ENCODE measurements at places on chromosomes 2 and 18.

- no peak for DNase-seq
These were observed 12.1 kb downstream of the SERTAD2 start for GRCh38 chr2:64641599-64641998.

GRCh38 chr18:23982155-23983079 is 32.1 kb upstream of the TTC39C start:
- DNase-seq: no peak

GRCh38 chr18:36086186-36086585 is 18.8 kb upstream of the RPRD1A start:
- no peak for DNase-seq

DNA sequence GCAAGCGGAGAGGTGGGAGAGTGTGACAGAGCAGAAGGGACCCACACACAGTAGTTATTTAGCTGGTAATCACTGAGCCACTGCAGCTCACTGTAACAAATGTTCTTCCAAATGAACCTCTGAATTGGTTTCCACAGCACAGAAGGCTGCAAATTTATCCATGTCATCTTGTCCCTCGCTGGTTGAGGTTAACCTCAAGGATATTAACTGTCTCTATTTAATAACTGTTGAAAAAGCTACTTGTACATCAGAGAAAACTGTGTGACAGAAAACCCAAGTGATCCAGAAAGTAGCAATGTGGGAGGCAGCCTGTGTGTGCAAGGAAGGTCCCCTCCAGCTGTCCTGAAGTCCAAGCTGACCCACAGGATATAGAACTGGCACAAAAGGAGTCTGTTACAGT is 153.6 kb downstream of the DSEL start:
- DNase-seq: no peak

- no peak for DNase-seq
These were observed 47.4 kb upstream of the CAB39 start for GRCh38 chr2:230665263-230665691.

DNA sequence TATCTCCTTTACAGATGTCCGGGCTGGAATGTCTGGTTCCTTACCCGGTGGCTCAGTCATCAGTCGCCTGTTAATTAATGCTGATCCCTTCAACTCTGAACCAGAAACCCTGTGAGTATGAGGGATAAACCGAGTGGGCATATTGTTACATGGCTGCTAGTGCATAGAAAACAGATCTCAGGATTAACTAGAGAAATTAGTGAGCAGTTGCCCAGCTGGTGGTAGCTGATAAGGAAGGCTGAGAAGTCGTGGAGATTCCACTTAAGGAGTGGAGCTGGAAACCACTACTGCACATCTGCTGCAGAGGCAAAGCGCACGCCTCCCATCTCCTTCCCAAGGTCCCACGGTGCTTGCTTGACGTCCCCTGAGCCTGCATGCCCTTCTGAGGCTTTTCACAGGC is 97.7 kb downstream of the DGKD start:
- no peak for DNase-seq

DNA sequence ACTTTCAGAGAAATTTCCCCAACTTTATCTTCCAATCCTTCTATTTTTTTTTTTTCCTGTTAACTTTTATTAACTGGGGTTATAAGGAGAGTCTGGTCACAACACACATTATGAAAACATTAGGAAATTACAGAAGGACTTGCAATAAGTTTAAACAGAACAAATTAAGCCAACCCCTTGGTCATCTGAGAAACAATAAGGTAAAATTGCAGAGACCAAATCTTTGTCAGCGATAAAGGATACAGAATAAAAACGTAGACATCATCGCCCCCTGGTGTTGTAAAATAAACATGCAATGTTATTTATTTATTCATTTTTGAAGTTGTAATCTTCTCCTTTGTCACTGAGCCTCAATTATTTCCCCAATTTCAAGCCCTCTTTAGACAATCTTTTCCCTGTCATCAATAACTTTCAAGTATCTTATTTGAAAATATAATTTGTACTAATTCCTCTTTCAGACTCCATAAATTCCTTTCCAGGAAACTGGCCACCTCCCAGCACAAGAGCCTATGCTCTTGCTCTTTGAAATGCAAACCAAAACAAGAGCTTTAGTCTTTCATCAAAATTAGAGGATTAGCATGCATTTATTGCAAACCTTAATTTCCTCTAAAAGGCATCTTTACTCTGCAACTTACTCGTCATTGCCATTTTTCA is 19.5 kb downstream of the G6PC2 start:
- DNase-seq: peak; percentile 24
